Small intestine (tissue), 16 donors: ENCODE measurements at places on chromosomes 12 and 14.
A peak's percentile ranks its signal among the peaks of the same experiment; 100 is the strongest.

- DNase-seq: no peak
Observed at GRCh38 chr12:3527181-3527580, 36.2 kb downstream of the PRMT8 start.

- DNase-seq: peak; percentile 35
Observed at GRCh38 chr14:61280092-61280525, 1.0 kb downstream of the TMEM30B start.

DNA sequence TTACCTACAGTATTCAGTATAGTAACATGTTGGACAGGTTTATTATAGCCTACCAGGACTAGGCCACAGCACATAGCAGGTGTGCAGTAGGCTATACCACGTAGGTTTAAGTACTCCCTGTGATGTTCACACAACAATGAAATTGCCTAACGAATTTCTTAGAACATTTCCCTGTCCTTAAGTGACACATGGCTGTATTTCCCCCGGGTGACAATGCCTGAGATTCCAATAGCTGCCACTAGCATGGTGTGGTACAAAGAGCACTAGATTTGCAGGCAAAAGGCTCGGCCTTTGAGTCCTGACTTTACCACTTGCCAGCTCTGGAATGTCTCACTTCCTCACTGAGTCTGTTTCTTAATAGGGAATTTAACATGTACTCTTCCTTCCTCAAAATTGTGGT lies 19.7 kb downstream of the PTPN21 start:
- peak; percentile 96 for DNase-seq

DNA sequence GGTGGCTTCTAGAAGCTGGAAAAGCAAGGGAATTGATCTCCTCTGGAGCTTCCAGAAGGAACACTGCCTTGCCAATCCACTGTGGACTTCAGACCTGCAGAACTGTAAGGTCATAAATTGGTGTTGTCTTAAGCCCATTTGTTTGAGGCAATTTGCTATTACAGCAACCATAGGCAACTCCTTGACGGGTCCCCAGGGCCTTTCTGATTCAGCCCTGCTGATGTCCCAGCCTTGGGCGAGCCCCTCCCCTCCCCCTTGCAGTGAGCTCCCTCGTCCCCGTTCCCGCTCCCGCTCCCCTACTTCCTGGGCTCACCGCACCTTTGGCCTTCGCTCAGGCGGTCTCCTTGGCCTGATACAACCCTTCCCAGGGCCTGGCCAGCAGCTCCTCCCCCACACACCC lies 18.9 kb upstream of the DIO3 start:
- peak; percentile 19 for DNase-seq

DNA sequence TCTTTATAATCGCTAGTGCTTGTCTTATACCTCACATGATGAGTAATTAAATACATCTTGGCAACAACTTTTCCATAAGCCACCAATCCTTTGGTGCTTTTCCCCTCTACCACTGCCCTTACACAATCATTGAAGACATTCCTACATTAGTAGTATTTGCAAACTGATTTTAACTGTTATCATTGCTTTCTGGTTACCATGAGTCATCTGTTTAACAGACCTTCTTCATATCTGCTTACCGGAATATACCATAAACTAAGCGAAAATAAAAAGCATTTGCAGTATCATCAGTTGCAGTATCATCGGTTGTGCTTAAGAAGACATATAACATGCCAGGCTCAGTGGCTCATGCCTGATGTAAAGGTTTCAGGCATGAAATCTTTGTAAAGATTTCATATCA lies 54.8 kb upstream of the PLEKHA5 start:
- no peak for DNase-seq

DNA sequence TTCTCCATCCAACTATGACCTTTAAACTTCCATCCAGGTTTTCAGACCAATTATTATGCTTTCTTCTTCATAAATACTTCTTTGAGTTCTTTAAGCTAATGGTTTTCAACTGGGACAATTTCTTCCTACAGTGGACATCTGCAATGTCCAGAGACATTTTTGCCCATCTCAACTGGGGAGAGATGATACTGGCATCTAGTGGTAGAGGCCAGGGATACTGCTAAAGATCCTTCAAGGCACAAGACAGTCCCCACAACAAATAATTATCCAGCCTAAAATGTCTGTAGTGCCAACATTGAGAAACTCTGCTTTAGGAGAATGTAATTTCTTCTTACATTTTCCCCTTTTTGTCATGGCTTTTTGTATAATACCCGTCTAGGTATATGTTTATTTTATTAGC lies 10.6 kb downstream of the TRHDE start:
- no peak for DNase-seq

DNA sequence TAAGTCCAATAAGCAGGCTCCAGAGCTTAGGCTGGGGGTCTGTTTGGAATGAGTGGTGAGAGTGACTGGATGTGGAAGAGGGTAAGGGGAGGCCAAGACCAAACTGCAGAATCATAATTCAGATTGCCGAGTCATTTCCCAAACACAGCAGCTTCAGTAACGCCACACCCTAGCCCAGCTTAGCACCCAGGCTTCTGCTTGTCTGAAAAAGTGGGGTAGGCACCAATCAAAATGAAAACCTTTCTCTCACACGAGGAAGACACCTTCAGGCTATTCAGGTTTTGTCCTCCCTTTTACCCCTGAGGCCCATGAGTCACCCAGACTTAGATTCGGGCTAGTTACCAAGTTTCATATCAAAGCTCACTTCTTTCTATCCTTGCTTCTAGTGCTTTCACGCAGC lies 306.1 kb downstream of the DAD1 start:
- DNase-seq: no peak

DNA sequence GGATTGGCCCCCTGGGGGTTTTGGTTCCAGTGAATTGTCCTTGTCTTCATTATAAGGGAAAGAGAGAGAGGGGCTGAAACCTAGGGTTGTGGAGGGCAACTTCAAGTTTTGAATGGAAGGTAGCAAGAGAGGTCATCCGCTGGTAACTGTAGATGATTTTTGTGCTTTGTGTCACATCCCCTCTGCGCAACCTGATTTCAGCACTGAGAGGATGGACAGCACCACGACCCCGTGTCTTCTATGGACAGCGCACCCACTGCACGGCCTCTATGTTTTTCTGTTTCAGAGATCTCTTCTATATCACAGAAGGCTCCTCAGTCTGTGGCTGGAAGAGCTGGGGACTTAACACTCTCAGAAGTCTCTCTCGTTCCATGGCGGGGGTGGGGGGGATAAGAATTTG lies 127.0 kb upstream of the RPH3A start:
- DNase-seq: peak; percentile 21

GRCh38 chr12:119512772-119513497 lies 80.6 kb upstream of the TMEM233 start:
- no peak for DNase-seq

DNA sequence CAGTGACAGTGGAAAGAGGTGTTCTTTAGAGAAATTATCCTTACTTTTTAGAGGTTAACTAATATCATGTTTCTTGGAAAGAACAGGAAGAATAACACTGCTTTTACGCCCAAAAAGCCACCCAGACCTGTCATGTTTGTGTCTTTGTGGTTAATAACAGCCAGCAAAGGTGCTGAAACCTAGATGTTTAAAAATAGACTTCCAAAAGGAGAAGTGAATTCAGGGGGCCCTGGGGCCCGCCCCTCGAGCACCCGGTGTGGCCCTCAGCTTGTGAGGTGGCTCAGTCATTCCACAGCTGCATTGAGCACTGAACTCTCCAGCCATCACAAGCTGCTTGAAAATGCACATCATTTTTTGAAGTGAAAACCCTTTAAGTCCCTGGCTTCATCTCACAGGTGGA lies 20.8 kb upstream of the AMN start:
- DNase-seq: no peak

DNA sequence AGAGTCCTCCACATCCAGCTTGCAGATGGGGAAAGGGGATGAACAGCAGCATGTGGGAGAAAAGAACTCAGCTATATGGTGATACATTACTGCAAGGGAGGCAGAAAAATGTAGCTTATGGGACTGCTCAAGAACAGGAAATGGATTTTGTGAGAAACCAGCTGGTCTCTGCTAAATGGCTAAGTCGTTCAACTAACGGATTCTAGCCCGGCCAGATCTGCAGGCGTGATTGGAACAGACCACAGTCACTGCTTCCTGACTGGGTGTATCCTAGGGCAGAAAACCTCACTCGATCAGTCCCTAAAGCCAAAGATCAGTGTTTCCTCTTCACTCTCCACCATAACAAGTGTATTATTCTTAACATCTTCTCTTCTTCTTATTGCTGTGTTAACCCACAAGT lies 8.1 kb upstream of the PTGDR start:
- DNase-seq: no peak

- DNase-seq: no peak
Observed at GRCh38 chr12:85968606-85969005, 94.5 kb downstream of the NTS start.

DNA sequence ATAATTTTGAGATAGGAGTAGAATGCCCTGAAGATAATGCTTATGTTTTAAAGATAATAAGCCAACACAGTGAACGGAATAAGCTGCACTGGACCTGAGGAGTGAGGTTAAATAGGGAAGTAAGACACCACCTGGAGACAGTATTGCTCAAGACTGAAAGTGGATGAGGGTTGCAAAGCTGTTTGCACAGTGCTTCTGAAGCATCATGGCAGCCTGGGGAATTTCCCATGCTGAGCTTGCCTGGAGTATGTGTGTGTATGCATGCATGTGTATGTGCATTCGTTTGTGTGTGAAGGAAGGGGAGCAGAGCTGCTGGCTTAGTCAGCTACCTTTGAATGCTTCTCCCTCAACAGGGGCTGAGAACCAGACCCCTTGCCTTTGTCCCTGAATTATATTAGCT lies 35.8 kb downstream of the BHLHE41 start:
- no peak for DNase-seq

GRCh38 chr12:98845957-98846356 lies 200.9 kb downstream of the APAF1 start:
- no peak for DNase-seq

DNA sequence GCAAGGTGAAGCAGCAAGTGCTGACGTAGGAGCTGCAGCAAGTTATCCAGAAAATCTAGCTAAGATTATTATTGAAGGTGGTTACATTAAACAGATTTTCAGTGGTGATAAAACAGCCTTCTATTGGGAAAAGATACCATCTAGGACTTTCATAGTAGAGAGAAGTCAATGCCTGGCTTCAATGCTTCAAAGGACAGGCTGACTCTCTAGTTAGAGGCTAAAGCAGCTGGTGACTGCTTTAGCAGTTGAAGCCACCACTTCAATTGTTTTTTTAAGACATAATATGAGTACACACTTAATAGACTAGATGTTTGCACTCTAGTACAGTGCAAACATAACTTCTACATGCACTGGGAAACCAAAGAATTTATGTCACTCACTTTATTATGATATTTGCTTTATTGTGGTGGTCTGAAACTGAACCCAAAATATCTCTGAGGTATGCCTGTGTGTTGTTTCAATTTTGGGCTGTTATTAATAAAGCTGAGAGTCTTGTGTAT lies 1026.9 kb upstream of the FOXG1 start:
- no peak for DNase-seq

GRCh38 chr12:101607894-101608293 lies 13.1 kb downstream of the MYBPC1 start:
- DNase-seq: peak; percentile 37

DNA sequence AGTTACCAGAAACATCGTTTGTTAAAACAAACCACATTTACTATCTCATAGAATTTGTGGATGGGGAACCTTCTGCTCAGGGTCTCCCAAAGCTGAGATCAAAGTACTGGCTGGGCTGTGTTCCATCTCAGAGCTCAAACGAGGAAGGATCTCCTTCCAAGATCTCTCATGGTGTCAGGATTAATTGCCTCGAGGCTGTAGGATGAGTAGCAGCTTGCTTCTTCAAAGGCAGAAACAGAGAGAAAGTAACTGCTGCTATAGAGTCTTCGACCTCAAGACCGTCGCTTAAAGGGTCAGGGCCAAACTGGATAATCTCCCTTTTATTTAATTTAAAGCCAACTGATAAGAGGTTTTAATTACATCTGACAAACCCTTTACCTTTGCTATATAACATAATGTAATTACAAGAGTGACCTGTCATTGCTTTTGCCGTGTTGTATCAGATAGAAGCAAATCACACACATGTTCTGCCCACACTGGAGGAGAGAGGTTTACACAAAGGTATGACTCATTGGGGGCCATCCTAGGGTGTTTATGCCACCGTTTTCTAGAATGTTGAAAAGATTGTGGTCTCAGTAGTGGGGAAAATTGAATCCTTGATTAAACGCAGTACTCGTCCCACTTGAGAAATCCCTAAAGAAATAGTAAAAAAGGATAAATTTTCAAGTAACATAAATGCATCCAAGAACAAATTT lies 868.8 kb upstream of the TMEM132C start:
- DNase-seq: no peak

GRCh38 chr12:3115078-3115477 lies 37.9 kb downstream of the TSPAN9 start:
- no peak for DNase-seq
